ENCODE measurements at places on chromosomes 1 and 21.

GRCh38 chr1:15962671-15963362, 13.1 kb downstream of the ZBTB17 start:
- no peak for DNase-seq

GRCh38 chr1:108012553-108012952, 47.6 kb upstream of the VAV3 start:
- no peak for DNase-seq

DNA sequence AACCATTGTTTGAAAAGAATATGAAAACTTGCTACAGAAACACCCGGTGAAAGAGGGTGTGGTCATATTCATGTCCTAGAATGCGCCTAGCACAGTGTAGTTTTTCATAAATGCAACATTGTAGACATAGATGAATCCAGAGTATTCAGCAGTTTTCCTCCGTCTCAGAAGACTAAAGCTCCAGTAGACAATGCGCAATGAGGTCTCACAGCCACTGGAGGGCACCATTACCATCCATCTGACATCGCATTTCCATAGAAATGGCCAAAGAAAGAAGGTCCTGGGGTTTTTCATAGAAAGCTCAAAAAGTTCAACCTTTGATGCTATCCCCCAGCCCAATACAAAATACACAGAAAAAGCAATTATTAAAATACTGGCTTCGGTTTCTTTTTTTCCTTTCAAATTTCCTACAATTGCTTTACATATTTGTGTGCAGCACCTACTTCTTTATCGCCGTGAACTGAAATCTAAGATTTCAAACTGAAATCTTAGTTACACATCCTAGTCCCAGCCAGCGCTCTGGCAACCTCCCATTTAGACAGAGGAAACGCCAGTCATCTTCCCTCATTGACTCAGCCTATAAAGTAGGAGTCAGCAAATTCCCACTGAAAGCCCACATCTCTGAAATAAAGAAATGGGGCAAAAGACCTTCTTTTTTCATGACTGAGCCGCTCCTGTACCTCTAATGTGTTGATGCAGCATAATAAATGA, 3.9 kb upstream of the CD58 start:
- peak; percentile 34 for DNase-seq

GRCh38 chr1:27333717-27334279, 8.0 kb upstream of the SYTL1 start:
- DNase-seq: no peak

GRCh38 chr1:5751163-5751540, 241.1 kb downstream of the NPHP4 start:
- no peak for DNase-seq

DNA sequence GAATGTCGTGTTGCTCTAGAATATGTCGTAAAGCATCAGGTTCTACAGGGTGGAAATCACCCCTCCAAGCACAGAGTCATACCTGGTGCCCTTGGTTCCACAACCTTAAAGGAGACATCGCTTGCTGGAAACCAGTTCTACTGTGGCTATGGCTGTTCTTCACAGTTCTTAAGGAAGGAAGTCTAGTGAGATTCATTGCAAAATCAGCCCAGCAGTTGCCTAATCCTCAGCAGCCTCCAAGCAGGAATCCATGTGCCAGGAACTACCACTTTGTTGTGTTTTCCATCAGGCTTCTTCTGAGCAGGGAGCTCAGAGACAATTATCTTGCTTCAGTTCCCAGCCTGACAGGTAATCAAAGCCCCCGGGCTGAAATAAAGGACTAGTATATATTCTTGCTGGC, 45.0 kb upstream of the SLC35F3 start:
- no peak for DNase-seq
